Sciatic nerve (tissue), 2 donors: ENCODE measurements at places on chromosomes 13 and 19.

GRCh38 chr13:27261396-27261795 lies 9.2 kb upstream of the RASL11A start:
- DNase-seq: no peak

GRCh38 chr19:13909430-13909829 lies 3.4 kb downstream of the CC2D1A start:
- DNase-seq: no peak

- DNase-seq: no peak
These were observed 38.3 kb downstream of the ANKRD10 start for GRCh38 chr13:110876609-110877008.

DNA sequence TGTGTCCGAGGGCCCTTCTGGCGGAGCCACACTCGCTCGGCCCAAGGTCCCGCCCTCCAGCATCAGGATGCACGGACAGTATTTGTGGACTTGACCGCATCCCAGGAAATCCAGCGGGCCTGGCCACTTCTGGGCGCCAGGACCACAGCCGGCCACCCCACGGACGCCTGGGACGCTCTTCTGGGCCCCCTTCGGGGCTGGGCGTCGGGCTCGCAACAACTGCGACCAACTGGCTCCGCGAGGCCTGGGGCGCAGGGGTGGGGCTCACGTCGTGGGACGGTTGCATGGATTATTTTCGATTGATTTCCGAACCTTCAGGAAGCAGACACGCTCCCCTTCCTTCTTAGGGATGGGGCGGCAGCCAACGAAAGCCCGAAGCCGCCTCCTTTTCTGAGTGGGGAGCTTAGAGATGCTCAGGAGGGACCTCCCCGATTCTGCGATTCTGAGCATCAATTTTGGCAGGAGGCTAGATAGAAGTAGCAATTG lies 521 bp upstream of the NUP58 start:
- DNase-seq: peak; percentile 60

GRCh38 chr13:50421473-50422130 lies 406.4 kb downstream of the KCNRG start:
- DNase-seq: no peak

- no peak for DNase-seq
These were observed 27.2 kb downstream of the WASF3 start for GRCh38 chr13:26584713-26585112.

DNA sequence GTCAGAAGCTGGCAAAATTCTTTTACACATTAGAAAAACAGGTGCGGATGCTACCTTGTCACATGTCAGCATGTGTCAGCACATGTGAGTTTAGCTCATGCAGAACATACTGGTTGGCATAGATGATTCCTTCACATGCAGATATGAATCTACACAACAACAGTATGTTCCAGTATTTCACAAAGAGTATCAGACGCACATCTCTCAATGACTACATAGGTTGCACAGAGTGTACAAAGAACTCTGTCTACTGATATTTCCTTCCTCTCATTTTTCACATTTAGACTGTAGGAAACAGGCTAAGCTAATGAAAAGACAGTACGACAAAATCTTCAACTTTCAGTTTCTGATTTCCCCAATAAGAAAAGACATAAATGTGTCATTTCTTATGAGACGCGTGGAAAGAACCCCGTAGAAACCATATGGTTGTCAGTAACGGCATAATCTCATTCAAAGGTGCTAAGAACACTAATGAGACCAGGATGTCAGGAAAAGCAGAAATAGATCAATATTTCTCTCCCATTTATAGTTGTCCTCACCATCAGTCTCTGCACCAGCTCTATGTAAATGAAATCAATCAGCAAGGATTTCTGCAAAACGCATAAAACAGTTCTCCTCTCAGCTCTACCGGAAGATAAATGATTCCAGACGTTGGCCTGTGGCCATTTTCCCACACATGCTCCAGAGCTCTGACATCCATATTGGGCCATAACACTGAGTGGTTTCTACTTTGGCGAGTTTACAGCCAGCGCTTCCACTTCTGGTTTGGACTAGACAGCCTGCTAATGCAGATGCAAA lies 81.2 kb downstream of the STARD13 start:
- DNase-seq: peak; percentile 88

DNA sequence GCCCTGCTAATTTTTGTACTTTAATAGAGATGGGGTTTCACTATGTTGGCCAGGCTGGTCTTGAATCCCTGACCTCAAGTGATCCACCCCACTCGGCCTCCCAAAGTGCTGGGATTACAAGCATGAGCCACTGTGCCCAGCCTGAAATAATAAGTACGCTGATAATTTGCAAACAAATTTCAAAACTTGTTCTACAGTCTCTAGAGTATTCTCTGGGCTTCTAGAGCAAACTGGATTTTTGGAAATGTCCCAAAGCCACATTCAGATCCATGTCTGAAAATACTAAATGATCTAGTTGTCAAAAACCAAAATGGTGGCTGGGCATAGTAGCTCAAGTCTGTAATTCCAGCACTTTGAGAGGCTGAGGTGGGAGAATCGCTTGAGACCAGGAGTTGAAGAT lies 39.9 kb upstream of the PSPC1 start:
- DNase-seq: no peak

- no peak for DNase-seq
These were observed 140.2 kb downstream of the ZNF536 start for GRCh38 chr19:30512176-30513081.

- DNase-seq: no peak
These were observed 23.1 kb downstream of the LRFN3 start for GRCh38 chr19:35959040-35959967.

DNA sequence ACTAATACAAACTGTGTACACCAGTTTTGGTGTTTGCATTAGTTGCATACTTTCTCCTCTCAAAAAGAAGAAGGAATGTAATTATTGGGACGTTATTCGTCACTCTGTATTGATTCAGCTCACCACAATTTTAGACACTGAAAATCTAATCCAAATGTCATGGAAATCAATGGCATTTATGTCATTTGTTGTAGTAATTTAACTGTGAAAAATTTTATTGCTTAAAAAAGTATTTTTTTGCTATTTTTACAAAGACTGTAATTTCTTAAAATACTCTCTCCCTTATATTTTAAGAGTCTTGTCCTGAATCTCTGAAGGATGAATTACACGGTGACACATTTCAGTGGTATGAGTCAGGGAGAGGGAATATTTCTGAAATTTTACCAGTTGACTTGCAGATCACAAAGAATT lies 2117.6 kb downstream of the PCDH9 start:
- no peak for DNase-seq

GRCh38 chr13:37561031-37561430 lies 37.5 kb downstream of the POSTN start:
- no peak for DNase-seq

DNA sequence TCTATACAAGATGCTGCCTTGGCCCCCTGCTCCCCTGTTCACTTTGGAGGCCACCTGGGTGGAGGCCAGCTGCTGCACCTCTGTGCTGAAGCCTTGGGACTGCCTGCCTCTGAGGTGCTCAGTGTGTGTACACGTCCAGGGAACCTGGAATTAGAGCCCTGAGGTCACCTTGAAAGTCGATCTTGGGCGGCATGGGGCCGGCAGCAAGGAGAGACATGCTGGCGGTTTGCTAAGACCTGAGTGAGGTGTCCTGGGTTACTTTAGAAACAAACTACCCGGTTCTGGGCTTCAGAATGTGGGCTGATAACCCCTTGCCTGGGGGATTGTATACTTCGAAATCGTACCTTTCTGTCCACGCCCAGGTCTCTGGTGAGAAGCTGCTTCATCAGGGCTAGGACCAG lies 25.5 kb downstream of the TSSK6 start:
- DNase-seq: no peak

- DNase-seq: no peak
These were observed 586 bp downstream of the MRI1 start for GRCh38 chr19:13764821-13765394.

DNA sequence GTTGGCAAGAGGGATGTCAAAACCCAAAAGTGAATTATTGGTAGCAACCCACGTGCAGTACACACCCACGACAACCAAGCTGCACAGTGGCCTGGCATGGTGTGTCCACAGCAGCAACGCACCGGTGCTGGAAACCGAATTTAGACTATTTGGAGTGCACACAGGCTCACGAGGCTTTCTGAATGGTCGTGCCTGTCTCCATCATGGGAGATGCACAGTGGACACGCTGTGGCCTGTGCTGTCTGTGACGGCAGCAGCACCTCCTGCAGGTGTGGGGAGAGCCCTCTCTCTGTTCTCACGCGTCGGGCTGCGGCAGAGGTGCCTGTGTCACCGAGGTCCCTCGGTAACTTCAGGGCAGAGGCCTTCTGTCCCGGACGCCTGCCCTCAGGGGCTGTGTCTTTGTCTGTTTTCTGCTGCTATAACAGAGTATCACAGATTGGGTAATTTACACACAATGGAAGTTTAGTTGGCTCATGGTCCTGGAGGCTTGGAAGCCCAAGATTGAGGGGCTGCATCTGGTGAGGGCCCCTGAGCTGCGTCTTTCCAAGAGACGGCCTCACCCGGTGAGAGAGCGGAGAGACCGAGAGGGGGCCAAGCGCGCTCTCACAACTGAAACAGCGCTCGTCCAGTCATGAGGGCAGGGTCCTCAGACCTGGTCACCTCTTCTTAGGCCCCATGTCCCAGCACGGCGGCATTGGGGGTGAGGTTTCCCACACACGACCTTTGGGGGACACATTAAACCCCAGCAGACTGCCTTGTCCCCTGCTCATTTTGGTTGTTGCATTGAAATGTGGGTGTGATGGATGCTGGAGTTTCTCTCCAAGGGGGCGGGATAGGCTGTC lies 9.1 kb upstream of the MCF2L start:
- peak; percentile 50 for DNase-seq

GRCh38 chr13:96499656-96500055 lies 409.7 kb downstream of the HS6ST3 start:
- no peak for DNase-seq

- DNase-seq: no peak
These were observed 36.9 kb upstream of the GRTP1 start for GRCh38 chr13:113400621-113401451.

DNA sequence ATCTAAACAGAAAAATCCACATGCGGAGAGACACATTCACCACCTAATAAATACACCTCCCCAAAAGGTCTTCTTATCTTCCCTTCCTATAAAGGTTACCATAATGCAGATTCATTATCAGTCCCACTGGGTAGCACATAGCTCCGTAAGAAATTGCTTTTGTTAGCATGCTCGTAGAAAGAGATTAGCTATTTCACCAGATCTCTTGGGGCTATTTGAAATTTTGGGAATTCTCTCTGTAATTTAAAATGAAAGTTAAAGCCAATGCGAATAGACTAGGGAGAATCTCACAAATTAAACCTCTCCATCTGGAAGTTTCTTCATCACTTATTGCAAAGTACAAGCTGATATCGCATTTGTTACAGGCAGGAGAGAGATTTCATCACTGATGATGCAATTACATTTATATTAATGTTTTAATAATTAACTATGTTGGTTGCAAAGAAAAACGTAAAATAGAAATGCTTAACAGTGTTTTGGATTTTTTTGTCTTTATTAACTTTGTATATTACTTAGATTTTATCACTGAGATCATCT lies 12.9 kb upstream of the DACH1 start:
- no peak for DNase-seq

- no peak for DNase-seq
These were observed 205.9 kb upstream of the MIR17HG start for GRCh38 chr13:91141543-91142061.

DNA sequence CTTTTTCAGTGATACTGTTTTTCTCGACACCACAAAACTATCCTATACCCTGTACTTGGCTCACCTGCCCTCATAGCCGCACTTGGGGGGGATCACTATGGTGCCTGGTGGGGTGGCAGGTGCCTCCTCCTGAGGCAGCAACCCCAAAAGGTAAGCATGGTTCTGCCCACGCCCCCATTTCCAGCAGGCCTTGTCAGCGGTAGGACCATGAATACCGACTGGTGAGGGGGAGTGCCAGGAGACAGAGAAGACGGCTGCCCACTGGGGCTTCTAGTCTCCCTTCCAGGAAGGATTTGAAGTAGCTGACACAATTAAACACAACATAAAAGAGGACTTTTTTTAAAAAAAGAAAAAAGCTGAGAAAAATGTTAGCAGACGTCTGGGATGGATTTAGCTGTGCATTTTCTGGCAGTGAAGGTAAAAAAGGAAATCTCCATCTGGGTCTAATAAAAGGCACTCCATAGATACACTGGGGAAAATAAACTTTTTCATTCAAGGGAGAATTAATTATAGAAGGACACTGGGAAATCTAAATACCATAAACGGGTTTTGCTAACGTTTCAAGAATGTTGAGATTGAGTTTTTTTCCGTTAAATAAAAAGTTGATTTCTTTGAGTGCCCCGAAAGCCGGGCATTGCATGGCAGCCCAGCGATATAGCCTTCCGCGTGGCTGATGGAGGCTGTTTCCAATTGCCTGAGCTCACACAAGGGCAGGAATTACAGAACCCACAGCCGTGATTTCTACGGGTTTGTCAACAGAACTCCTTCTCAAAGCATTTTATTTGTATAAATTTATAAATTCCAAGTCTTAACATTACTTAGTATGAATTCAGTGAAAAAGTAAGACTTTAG lies 45.1 kb downstream of the ATP11A start:
- no peak for DNase-seq

DNA sequence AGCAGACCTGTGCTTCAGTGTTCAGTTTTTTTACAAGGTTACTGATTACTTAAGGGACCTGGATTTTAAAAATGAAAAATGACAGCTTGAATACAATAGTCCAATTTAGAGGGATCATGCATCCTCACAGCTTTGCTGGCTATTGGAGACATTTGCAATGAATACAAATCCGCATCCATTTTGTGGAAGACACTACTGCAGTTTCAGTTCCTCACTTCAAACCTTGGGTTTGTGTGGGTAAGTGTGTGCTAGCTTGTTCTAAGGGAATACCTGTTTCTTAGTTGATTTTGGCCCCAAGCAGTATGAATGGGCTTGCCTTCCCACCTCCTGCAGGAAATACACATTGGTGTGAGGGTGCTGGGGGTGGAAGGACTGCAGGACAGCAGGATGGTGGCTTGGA lies 222.4 kb downstream of the OLFM4 start:
- no peak for DNase-seq

DNA sequence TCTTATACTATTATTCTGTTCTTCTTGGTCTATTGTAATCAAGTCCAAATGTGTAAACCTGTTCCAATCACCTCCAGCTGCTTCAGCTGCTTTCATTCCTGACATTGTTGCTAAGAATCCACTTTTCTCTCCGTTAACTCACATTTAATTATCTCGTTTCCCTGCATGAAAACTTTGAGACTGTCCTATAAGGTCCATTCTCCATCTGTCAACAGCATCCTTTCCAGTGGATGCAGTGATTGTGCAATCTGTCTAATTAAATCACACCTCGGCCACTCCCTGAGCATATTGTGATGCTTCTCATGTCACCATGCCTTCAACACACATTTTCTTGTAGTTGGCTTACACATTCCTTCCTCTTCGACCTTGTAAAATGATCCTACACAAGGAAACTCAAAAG lies 1626.9 kb upstream of the SLC10A2 start:
- DNase-seq: no peak
